ENCODE measurements at places on chromosomes 6 and 20.

DNA sequence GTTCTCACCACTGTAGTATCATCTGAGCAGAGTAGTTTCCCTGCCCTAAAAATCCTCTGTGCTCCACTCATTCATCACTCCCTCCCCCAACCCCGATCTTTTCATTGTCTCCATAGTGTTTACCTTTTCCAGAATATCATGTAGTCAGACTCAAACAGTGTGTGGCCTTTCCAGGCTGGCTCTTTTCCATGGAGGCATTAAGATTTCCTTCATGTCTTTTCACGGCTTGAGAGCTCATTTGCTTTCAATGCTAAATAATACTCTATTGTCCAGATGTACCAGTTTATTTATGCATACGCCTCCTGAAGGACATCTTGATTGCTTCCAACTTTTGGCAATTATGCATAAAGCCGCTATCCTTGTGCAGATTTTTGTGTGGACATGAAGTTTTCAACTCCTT, 235.8 kb downstream of the PHACTR1 start:
- DNase-seq: no peak

- DNase-seq: no peak
Measured at GRCh38 chr6:75546381-75546780, 52.8 kb upstream of the FILIP1 start.

DNA sequence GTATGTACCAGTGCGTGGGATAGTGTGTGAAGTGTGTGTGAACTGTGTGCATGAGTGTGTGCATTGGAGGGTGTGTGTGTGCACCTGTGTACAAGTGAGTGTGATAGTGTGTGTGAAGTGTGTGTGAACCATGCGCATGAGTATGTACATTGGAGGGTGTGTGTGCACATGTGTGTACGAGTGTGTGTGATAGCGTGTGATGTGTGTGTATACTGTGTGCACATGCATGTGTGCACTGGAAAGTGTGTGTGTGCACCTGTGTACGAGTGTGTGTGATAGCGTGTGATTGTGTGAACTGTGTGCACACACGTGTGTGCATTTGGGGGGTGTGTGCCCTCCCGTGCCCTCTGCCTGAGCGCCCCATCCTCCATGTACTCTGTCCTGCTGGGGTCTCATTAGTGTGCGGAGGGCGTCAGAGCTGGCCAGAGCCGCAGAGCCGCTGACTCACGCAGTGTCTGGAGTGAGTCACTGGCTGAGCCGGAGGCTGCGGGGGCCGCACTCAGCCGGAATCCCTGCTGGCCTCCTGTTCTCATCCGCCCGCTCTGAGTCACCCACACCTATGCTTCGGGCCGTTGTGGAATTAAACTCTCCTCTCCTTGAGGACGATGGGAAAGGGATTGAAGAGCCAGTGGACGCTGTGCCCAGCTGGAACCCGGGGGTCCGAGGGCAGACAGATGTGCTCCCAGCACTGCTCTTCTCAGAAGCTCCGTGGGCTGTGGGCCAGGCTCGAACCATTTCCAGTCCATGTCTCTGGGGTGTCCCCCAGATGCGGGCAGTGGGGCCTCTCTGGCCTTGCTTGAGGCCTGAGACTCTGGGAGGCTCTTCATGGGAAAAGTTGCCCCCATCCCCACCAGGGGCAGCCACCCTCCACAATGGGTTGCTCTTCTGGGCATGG, 27.3 kb upstream of the STX16 start:
- no peak for DNase-seq

DNA sequence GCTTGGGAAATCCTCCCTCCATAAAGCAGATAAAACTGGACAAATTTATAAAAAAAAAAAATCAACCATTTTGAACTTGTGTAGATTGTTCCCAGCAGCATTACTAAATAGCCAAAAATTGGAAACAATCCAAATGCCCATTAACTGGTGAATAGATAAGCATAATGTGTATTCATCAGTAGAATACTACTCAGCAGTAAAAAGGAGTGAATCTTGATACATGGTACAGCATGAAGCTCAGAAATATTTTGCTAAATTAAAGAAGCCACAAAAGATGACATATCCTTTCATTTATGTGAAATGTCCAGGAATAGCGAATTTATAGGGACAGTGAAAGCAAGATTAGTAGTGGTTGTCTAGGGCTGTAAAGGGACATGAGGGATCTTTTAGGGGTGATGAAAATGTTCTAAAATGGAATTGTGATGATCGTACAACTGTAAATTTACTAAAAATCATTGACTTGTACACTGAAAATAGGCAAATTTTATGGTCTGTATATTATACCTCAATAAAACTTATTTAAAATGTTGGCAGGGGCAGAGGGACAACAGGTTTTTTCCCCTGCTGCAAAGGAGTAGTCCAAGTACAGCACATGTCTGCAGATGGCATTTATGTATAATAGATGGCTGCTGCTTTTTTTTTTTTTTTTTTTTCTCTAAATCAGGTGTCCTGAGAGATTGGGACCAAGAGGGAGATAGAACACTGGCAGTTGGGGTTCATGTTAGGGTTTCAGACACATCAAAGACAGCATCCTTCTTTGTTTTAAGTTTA, 59.5 kb downstream of the CBFA2T2 start:
- DNase-seq: no peak

DNA sequence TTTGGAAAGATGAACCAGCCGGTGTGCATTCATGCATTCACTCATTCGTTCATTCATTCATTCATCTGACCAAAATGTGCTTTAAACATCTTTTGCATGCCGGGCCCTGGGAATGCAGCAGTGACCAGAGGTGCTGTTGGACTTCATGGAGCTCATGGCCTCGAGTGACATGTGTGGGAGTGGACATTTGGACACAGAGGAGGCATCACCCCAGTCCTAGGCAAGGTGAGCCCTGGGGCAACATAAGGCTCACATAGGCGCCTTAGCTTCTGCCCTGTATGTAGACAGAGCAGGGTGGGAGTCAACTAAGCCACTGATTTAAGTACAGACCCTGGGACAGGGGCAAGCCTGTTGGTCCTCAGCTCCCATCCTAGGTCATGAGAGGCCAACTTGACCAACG, 71.6 kb downstream of the STK35 start:
- no peak for DNase-seq

DNA sequence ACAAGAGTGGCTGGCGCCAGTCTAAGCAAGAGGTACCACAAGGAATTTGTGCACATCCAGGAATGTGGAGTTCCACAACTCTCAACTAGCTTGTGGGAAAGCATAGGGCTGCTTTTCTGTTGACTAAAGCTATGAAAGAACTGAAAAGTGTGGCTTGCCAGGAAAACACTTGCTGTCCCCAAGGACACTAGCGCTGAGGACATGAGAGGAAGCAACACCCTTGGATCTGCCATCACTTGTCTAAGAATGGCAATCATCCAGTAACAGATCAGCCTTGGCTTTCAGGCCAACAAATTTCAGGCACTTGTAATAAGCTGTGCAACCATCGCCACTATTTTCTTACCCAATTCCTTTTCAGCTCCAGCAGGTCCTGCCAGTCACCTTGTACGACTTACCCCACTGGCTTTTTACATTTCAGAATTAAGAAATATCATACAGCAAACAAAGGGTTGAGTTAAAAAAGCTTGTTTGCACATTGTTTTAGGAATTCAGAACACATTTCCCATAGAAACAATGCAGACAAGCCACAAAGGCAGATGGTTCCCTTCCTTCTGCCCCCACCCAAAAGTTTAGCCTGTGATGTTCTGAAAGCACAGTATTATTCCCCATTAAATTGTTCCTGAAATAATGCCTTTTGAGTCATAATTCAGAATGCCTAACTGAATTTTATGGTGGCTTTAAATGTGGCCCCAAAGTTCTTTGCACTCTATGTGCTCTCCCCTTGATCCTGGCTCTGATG, 57.9 kb upstream of the SSTR4 start:
- DNase-seq: no peak

GRCh38 chr6:135479601-135480000, 17.9 kb downstream of the AHI1 start:
- no peak for DNase-seq

DNA sequence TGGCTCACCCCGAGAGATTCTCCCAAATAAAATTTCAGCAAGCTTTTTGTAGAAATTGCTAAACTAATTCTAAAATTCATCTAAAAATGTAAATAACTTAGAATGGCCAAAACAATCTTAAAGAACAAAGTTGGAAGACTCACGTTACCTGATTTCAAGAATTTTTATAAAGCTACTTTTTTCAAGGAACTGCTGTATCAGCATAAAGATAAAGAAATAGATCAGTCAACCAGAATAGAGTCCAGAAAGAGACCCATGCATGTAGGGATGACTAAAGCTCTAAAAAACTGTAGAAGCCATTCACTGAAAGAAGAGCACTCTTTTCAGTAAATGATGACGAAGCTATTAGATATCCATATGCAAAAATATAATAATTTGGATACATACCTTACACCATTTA, 652.1 kb downstream of the TBC1D32 start:
- DNase-seq: no peak

GRCh38 chr20:58755766-58756449, 63.3 kb downstream of the NPEPL1 start:
- no peak for DNase-seq

GRCh38 chr6:160321729-160322505, 26.3 kb upstream of the SLC22A3 start:
- DNase-seq: no peak

GRCh38 chr6:52261229-52261628, 16.9 kb upstream of the IL17F start:
- no peak for DNase-seq

GRCh38 chr20:35595901-35596300, 19.7 kb upstream of the SPAG4 start:
- DNase-seq: no peak

DNA sequence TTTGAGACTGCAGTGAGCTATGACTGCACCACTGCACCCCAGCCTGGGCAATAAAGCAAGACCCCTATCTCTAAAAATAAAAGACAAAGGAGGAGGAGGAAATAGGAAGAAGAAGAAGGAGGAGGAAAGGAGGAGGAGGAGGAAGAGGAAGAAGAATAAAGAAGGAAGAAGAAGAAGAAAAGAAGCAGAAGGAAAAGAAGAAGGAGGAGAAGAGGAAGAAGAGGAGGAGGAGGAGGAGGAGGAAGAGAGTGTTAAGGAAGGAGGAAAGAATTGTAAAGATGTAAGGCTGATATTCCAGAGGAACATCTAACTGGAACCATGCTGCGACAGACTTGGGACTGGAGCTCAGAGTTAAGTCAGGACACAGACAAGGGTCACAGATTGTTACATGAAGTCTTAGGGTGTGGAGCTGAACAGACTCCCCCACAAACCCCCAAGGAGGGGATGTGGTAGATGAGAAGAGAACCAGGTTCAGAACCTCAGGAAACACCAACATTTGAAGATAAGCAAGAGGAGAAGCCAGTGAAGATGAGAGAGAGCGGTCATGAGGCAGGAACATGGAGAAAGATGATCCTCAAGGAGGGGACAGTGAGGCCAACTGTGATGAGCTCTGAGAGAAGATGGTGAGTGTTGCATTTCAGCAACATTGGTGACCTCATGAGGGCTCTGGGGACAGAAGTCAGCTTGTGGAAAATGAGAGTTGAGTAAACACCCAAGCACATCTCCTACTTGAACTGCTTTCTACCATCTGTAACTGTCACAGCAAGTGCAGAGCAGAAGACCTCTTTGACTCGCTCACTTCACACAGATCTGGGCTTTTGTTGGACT, 118.2 kb downstream of the CD164 start:
- no peak for DNase-seq

- no peak for DNase-seq
Measured at GRCh38 chr6:118544105-118544504, 4.0 kb upstream of the PLN start.

DNA sequence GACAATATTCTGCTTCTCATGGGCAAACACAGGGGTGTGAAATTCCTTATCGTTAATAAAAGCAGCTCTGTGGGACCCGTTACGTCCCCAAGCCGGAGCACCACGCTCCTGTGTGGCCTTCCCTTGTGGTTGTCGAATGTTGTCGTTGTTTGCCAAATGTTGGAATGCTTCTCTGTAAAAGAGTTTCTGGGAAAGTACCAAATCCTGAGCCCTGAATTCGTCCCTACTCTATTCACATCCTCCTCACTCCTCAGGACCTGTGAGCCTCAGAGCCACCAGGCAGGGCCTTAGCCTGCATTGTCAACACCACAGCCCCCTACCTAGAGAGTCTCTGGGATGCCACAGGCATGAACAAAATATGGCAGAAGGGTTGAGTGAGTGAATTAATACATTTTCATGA, 64.0 kb downstream of the THBS2 start:
- no peak for DNase-seq

DNA sequence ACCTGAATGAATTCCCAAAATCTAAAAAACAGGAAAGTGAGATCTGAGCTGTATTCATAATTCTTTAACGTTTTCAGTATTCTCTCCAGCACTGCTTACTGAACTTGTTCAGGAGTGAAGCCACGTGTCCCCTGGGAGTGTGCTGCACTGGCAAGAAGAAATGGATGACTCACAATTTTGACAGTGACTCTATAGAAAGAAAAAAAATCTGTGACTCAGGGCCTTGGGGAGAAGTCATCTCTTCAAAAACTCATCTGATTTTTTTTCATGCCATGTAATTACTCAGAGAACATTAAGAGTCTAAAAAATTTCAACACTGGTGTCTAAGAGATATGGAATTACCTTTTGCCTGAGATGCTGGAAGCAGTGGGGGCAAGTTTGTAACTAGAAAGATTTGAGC, 39.7 kb downstream of the ANKEF1 start:
- DNase-seq: no peak

GRCh38 chr6:69729870-69730449, 66.8 kb downstream of the LMBRD1 start:
- DNase-seq: no peak

GRCh38 chr20:8385247-8385646, 253.2 kb downstream of the PLCB1 start:
- DNase-seq: no peak

DNA sequence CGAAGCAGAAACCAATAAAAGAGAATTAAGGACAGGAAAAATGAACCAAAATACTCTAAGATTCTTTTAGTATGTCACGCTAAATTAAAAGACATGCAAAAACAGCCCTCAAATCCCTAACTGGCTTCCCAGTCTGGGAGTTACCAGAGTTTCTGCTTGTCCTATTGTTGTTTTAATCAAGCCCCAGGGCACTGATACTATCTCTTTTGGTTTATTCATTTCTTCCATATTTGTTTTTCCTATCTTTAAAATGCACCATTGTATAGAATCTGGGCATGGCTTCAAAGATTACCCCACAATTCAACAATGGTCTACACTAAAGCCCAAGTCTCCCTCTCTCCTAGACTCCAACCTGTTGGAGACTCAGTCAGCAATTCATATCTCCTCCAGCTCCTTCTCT, 169.1 kb downstream of the MYLK4 start:
- DNase-seq: no peak
